ENCODE measurements at places on chromosomes 1 and 21.

DNA sequence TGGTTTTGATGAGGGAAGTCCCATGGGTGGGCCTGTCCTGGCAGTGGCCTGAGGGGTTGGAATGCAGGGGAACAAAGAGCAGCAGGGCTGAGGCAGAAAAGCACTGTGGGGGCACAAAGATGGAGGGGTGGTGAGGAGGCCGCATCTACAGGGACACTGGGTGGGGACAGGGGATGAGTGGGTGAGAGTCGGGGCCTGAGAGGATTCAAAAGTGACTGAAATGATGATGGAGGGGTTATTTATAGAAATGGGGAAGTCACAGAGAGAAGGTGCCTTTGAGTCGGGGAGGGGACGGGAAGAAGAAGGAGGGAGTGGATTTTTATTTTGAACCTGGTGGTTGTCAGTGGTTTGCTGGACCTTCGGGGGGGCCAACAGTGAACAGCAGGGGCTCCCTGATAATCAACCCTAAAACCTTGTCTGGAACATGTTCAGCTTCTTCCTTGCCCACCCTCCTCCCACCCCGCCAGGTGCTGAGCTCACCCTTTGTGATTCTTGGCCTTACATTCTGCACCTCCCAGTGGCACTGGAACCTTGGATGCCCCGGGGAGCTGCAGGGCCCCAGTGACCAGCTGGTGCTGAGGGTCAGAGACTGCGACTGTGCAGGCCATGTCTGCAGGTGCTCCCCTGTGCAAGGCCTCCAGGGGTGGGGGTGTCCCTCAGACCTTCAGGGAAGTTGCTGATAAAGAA lies 42.9 kb downstream of the IER5 start:
- H3K36me3 ChIP-seq: no peaks in the 10 kb centered on the region
- no peak overlapping the region for H3K27ac ChIP-seq
- peaks cover 13% of the 10 kb centered on the region for H3K27me3 ChIP-seq
- H3K4me3 ChIP-seq: no peak overlapping the region

DNA sequence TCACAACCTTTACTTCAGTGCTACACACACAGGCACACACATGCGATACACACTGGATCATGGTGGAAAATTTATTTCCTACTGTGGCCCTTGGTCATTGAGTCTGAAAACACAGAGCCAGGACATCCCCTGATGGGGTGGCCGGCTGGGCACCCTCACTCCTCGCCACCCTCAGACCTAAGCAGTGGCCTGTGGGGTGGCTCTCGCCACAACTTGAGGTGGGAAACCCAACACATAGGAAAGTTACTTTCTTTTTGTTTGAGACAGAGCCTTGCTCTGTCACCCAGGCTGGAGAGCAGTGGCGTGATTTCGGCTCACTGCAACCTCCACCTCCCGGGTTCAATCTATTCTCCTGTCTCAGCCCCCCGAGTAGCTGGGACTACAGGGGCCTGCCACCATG lies 19.4 kb downstream of the CRYAA start:
- no peak for DNase-seq
- H3K27me3 ChIP-seq: peaks cover 12% of the 10 kb centered on the region
- no peaks in the 10 kb centered on the region for H3K36me3 ChIP-seq

GRCh38 chr21:35697321-35697808 lies 363.0 kb downstream of the SETD4 start:
- H3K27ac ChIP-seq: no peak overlapping the region
- no peaks in the 10 kb centered on the region for H3K36me3 ChIP-seq
- H3K4me3 ChIP-seq: no peak overlapping the region
- H3K27me3 ChIP-seq: peaks cover 17% of the 10 kb centered on the region

DNA sequence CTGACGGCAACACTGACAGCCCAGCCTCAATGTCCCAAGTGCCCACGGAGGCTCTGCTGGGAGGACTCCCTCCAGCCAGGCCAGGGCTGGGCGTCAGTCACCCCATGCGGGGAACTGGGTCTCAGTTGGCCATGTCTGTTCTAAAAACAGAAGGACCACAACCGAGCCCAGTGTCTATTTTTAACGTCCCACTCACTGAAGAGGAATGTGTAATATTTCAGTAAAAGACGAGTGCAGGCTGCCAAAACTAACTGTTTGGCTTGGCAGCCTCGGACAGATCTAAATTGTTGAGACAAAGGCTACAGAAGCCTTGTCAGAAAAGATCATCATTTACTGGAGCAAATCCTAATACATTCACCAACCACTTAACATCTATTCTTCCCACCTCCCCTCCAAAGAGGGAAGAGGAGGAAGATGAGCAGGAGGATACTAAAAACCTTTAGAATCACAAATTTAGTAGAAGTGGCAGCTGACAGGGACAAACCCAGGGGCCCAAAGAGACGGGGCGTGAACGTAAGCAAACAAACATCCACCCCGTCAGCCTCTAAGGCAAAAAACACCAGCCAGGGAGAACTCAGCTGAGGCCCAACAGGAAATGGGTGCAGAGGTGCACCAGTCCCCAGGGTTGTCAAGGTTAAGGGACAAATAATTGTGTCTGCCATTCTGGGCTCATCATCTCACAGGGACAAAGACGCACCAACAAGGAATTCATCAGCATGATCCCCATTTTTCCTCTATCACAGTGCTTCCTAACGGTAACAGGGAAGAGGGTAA lies 18.7 kb downstream of the C1orf198 start:
- H3K4me1 ChIP-seq: no peaks in the 10 kb centered on the region
- no peak overlapping the region for H3K27ac ChIP-seq
- H3K4me3 ChIP-seq: no peak overlapping the region
- no peaks in the 10 kb centered on the region for H3K27me3 ChIP-seq

- no peak for DNase-seq
- no peaks in the 10 kb centered on the region for H3K27me3 ChIP-seq
- H3K36me3 ChIP-seq: peaks cover 22% of the 10 kb centered on the region
- H3K27ac ChIP-seq: no peak overlapping the region
- no peak overlapping the region for H3K4me3 ChIP-seq
- H3K4me1 ChIP-seq: no peaks in the 10 kb centered on the region
These were observed 23.9 kb downstream of the MEF2D start for GRCh38 chr1:156476501-156477298.

GRCh38 chr1:57279909-57280666 lies 143.8 kb downstream of the DAB1 start:
- no peaks in the 10 kb centered on the region for H3K36me3 ChIP-seq
- H3K4me1 ChIP-seq: no peaks in the 10 kb centered on the region
- DNase-seq: no peak
- H3K27ac ChIP-seq: no peak overlapping the region

- no peak for DNase-seq
- H3K4me3 ChIP-seq: no peak overlapping the region
- H3K27ac ChIP-seq: no peak overlapping the region
- H3K36me3 ChIP-seq: no peaks in the 10 kb centered on the region
- H3K4me1 ChIP-seq: no peaks in the 10 kb centered on the region
These were observed 81.9 kb downstream of the CNIH3 start for GRCh38 chr1:224698015-224698451.

All from T-cell (primary cell).